ENCODE measurements at places on chromosomes 6 and 20.

DNA sequence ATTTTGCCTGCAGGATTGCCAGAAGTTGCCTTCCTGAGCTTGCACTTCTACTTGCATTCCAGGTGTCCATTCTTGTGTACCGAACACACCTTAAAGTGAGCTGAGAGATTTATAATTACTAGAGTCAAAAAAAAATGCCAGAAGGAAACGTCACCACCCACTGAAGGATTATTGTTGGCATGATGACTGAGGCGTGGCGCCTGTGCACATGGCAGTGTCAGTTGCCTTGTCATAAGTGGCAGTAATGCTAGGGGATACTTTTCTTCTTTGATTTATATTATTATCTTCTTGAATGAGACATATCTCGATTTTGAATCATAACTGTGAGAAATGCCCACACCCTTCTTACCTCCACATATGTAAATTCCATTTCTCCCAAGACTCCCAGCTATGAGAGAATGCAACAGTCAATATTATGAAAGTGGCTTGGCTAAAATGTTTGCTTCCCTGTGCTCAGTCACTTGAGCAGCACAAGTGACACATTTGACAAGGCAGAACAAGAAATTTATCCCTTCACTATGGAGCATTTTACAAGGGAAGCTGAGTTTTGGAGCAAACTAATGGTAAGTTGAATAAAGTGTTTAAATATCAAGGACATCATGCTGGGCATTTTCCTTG, 149.5 kb upstream of the SASH1 start:
- DNase-seq = no peak

DNA sequence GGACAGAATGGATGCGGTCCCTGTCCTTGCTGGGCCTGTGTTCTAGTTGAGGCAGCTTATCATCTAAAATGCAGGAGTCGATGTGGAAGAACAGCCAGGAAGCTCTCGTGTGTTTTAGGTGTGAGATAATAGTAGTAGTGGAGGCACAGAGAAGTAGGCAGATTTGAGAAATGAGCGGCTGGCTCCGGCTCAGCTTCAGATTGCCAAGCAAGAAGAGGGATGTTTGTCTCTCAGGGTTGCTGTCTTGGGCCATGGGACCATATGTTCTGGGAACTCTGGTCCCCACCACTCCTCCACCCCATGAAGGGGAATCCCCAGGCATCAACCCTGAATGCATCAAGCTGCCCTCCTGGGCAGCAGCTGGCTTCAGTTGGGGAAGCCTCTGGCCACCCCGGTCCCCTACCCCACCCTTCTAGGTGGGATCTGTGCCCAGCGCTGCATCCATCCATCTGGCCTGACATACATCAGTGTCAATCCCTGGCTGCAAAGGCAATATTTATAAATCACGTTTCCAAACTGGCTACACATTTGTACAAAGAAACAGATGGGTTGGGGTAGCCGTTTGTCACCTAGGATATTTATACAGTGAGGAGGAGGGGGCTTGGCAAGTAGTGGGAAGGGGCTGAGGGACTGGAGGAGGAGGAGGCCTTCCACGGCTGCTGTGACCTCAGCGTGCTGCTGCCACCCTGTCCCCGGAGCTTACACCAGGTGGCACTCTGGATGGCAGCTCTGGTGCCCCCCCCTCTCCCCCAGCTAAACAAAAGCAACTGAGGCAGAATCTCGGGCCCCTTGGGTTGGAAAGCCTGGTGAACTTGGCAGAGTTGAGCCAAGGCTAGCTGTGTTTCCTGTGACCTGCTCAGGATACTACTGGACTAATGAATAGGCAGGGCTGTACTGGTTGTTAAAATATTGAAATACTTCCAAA, 64.4 kb downstream of the CD40 start:
- no peak for DNase-seq

DNA sequence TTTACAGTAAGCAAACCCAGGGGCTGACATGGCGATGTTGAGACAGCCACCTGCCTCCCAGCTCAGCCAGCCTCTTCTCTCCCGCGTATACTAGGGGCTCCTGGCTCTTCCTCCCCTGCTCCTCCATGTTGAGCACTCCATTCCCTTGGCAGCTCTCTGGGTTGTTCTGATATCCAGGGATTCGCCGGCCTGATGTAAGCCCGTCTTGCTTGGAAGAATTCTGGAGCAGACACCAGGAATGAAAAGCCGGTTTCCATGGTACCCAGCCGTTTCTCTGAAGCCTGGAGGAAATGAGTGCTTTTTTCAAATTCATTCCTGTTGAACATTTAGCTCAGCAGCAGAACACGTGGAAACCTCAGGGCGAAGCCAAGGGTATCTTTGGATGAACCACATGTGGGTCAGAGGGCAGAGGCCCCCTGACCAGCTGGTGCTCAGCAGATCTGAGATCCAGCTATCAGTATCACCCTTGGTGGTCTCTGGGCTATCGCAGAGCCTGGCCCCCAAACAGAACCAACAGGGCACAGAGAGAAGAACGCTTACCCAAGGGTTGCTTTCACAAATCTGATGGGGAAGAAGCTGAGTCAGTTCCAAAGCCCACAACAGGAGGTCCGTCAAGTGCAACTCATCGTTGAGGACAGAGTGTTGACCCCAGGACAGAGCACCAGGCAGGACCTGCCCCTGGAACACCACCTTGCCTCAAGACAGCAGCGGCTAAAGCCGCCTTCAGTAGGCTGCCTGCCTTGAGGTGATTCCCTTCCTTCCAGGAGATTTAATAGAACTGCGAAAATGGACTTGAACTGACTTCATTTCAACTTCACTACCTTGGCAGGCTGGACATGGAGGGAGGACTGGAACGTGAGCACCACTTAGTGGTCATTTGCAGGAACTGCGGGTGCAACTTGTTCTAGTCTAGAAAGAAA, 96.1 kb upstream of the RIN2 start:
- DNase-seq = no peak

GRCh38 chr6:33143113-33143770, 49.0 kb downstream of the COL11A2 start:
- no peak for DNase-seq

DNA sequence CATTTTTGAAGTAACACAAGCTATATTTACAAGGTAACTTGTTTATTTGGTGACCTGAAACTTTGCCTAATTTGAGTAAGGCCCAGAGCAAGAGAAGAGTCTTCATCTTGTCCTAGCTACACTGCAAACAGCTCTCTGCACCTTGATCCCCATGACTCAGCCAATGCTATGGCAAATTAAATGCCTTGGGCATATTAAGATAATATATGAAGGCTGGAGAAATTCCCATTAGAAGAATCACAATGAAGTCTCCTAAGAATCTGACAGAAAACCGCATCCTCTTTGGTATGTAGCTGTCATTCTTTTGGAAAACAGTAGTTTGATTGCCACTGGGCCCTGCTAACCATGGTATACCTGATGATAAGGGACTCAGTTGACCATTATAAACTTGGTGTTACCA, 204.5 kb downstream of the UBE3D start:
- DNase-seq = no peak

GRCh38 chr6:23688650-23689049, 437.4 kb upstream of the NRSN1 start:
- no peak for DNase-seq

DNA sequence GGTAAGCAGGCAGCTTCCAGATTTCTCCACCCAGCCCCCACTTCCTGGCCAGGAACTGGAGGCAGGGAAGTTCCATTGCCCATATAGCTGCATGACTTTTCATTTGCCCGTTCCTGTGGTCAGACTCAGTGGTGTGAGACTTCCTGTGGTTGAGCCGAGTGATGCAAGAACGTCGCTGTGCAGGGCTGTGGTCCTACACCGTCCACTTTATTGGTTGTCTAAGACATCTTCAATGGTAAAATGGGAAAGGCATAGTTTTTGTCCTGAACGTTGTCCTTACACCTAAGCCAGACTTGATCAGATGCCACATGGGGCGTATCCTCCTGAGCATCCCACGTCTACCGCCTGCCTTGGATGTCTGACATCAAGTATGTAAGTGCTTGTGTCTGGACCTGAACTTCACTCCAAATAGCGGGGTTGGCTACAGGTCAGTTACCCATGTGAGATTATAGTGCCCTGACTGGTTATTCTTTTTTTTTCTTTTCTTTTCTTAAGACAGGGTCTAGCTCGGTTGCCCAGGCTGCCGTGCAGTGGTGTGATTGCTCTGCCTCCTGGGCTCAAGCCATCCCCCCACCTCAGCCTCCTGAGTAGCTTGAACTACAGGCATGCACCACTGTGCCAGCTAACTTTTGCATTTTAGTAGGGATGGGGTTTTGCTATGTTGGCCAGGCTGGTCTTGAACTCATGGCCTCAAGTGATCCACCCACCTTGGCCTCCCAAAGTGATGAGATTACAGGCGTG, 25.9 kb upstream of the GTSF1L start:
- DNase-seq = no peak

DNA sequence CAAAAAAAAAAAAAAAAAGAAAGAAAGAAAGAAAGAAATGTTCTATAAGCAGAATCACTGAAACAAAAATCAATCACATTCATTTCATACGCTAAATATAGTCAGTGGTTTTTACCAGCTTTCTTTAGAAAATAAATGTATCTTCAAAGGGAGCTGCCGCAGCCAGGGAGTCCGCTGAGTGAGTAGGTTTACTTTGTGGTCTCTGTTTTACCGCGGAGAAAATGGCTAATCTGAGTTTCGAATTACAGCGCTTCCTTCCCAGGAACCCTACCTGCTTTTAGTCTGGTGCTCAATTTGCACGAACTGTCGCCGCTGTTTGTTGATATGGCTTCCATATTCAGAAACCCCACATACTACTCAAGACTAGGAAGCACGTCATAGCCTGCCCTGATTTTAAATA, 102.4 kb downstream of the TFAP2A start:
- DNase-seq = no peak

- DNase-seq = peak; percentile 17
Measured at GRCh38 chr20:32017711-32018251, 7.5 kb downstream of the CCM2L start.

DNA sequence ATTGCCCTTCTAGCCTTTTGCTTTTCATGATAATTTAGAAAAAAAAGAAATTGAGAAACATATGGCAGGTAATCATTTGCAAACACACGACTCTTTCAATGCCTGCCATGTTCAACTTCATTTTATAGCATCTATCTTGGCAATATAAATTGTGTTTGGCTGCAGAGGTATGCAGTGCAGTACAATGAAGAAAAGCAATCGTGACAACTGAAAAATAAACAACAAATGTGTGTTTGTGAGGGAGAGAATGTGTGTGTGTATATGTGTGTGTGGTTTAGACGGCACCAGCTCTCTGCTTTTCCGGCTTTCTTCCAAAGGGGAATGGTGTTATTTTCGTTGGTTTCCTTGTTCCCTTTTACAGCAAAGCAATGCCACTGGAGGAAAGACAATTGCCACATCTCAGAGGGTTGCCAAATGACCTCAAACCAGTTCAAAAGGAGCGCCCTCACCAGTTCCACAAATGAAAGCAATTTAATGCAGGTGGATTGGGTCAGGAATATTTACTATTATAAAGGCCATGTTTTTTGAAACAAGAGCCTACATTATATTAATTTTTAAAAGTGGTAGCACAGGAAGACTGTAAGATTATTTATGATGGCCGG, 587.2 kb downstream of the PRKN start:
- no peak for DNase-seq

DNA sequence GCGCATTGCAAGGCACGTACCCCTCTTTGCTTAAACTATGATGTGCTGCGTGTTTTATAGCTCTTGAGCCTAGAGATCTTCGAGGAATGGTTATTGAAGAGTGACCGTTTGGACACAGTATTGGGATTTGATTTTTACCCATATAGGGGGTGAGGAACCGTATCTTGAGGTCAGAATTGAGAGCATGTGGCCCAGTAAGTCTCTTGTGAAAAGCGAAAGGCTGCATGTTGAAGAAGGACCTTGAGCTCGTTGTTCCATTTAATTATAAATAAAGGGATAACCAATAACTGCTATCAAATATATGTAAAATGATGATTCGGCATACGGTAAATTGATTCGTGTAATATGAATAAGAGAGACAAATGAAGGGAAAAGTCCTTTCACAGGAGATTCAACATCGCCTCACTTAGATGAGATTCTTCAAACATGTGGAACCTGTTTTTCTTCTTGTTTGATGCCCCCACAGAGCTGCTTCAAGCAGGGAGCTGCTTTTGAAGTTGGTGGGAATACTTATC, 66.6 kb downstream of the AKAP12 start:
- DNase-seq = no peak

- DNase-seq = no peak
Measured at GRCh38 chr6:36265744-36266143, 4.1 kb upstream of the PNPLA1 start.

- no peak for DNase-seq
Measured at GRCh38 chr6:120410586-120410985, 923.7 kb downstream of the TBC1D32 start.

DNA sequence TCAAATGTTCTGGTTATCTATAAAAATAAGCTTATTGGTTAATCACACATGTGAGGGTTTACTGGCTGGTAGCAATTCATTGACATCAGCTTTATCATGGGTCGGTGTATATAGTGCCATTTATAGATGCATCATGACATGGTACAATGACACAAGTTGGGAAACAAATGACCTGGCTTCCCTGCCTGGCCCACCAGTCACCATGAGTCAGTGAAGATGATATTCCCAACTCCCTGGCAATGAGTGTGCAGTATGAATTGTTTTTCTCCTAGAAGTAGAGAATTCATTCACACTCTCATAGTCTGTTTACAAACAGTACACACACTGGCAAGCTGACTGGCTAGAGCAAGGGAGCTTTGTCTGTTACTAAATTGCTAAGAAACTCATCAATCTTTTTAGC, 37.2 kb upstream of the CALHM6 start:
- no peak for DNase-seq

GRCh38 chr6:13248053-13248452, 80.3 kb downstream of the TBC1D7 start:
- DNase-seq = peak; percentile 22

- DNase-seq = no peak
Measured at GRCh38 chr6:81561731-81562130, 190.8 kb downstream of the TENT5A start.

DNA sequence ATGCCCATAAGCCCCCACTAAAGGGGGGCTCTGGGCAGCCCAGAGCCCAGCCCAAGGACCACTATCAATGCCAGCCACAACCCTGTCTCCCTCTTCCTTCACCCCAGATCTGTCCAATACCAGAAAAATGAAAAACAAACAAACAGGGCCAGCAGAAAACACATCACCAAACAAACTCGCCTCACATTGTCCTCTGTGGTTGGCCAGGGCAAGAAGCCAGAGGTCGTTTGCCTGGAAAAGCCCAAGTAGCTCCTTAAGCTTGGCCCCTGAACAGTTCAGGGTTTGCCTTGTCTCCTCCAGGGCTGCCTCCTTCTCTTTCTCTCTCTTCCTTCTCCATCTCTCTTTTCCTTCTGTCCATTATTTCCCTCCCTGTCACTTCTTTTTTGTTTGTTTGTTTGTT, 10.1 kb upstream of the SCUBE3 start:
- no peak for DNase-seq

DNA sequence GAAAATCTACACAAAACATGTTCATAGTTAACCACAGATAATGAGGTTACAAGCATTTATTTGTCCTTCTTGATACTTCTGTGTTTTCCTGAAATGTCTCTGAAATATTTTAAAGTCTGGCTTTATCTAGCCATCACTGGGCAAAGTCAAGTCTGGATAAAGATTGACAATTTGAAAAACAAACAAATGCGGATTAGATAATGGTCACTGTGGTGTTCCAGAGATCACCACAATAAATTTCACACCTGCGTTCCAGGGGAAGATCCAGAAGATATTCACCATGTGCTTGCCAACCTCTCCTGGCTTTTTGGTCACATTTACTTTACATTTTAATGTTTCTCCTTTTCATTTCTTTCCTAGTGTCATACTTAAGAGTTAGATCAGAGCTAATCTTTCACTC, 109.7 kb upstream of the CCDC28A start:
- DNase-seq = no peak

- no peak for DNase-seq
Measured at GRCh38 chr6:1640476-1640875, 30.8 kb downstream of the FOXC1 start.

- no peak for DNase-seq
Measured at GRCh38 chr20:36035745-36036144, 67.4 kb downstream of the CNBD2 start.
